ENCODE measurements at places on chromosomes 16 and 17.

GRCh38 chr17:46948544-46948943, 25.6 kb downstream of the GOSR2 start:
- no peak for DNase-seq

GRCh38 chr16:17105239-17105797, 365.4 kb downstream of the XYLT1 start:
- peak; percentile 2 for DNase-seq

DNA sequence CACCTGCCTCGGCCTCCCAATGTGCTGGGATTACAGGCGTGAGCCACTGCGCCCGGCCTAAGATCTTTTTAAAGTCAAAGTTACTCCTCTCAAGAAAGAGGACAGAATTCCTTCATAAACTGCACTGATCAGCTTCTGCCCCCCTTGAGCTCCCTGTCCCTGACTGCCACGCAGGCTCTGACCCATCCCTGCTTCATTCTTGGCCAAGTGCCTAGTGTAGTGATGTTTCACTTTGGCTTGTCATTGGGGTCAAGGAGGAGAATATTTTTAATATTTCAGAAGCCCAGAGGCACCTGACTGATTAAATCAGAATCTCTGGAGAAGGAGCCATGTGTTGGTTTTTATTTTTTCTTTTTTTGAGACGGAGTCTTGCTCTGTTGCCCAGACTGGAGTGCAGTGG, 9.1 kb downstream of the MRM1 start:
- no peak for DNase-seq

- no peak for DNase-seq
These were observed 10.1 kb upstream of the JPH3 start for GRCh38 chr16:87592018-87592712.

GRCh38 chr16:51327001-51327400, 175.9 kb upstream of the SALL1 start:
- DNase-seq: peak; percentile 55

GRCh38 chr16:3938843-3939624, 58.5 kb upstream of the CREBBP start:
- peak; percentile 91 for DNase-seq

GRCh38 chr16:20300312-20301097, 26.8 kb downstream of the GP2 start:
- DNase-seq: peak; percentile 41

GRCh38 chr16:89572485-89573205, 2.9 kb upstream of the CPNE7 start:
- DNase-seq: no peak

DNA sequence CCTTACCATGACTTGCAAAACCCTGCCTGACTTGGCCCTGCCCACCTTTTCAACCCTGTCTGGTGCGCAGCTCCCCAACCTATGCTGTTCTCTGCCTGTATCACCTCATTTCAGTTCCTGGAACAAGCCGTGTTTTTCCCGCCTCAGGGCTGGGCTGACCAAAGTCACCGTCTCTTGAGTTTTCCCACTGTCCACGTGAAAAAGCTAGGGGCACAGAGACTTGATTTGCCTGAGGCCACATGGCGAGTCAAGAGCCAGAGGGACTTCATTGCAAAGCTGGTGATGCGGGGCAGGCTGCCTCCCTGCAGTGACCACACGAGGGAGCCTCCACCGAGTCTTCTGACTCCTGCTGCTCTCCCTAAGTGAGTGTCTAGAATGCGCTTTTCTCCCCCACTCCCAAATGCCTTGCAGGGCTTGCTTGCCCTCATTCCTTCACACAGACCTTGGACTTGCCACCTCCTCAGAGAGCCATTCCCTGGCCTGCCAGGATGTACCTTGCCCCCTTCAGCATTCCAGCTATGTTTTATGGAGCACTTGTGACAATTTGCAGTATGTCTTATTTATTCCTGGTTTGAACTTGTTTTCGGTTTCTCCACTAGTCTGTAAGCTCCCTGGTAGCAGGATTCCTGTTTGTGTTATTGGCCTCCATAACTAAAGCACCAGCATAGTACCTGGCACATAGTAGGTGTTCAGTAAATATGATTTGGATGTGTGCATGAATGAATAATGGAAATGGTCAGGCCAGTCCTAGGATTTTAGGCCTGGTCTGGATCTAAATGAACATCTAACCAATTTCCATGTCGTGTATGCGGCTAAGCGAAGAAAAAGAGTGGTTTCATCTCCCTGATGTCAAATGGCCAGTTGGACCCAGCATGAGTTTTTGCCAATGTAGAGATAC, 252.3 kb downstream of the SNX29 start:
- DNase-seq: peak; percentile 86

DNA sequence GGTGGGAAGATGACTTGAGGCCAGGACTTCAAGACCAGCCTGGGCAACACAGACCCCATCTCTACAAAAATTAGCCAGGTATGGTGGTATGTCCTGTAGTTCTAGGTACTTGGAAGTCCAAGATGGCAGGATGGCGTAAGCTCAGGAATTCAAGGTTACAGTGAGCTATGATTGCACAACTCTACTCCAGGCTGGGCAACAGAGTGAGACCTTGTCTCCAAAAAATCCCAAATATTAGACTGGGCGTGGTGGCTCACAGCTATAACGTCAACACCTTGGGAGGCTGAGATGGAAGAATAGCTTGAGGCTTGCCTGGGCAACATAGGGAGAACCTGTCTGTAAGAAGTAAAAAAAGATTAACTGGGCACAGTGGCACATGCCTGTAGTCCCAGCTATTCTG, 30.8 kb downstream of the SUZ12 start:
- no peak for DNase-seq

DNA sequence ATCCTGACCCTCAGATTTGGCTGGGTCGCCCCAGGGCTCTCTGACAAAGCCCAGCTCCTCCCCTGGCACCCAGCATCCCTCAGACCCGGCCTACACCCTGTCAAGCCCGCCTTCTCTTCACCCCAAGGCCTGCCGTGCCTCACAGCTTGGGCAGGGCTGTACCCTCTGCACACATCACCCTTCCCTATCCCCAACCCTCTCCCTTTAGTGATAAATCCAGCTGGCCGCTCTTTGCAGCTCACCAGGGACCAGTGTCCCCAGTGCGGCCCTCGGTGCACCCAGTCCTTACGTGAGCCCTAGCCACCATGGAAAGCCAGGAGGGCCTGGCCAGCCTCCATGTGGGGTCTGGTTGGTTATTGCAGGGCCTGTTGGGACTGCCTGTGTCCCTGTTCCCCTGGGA, 74.5 kb downstream of the RAI1 start:
- no peak for DNase-seq

DNA sequence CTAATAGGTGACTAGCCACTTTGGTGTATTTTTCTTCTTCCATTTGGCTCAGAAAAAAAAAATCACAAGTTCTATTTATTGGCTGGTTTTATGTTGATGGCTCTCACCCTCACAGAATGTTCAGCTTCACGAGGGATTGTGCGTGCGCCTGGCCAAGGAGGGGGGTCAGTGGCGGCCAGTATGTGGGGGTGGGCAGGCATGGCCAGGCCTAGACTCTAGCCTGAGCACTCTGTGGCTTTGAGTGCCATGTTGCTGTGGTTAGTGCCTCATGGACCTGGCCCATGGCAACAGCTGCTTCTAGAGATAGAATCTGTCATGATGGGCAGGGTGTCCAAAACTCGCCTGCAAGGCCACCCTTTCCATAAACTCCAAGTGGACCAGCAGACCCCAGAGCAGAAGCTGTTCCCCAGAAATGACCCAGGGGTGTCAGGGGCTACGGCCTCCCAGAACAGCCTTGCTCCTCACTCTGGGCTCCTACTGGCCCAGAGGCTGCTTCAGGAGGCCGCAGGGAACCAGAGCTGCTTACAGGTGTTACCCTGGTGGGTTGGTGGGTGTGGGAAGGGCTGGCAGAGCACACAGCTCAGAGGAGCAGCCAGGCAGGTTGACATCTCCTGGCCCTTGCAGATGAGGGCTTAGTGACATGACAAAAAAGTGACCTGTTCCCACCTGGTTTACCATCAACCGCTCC, 124.9 kb downstream of the SOCS1 start:
- DNase-seq: no peak
